ENCODE measurements at places on chromosomes 7 and 10.

- peak; percentile 63 for DNase-seq
Measured at GRCh38 chr10:73060738-73061635, 35.7 kb downstream of the P4HA1 start.

- DNase-seq = no peak
Measured at GRCh38 chr10:64041989-64042490, 520.8 kb downstream of the REEP3 start.

- DNase-seq = no peak
Measured at GRCh38 chr7:84230491-84230890, 35.9 kb upstream of the SEMA3A start.

- no peak for DNase-seq
Measured at GRCh38 chr10:58767652-58768051, 255.0 kb downstream of the BICC1 start.

- no peak for DNase-seq
Measured at GRCh38 chr7:53237344-53237913, 202.0 kb downstream of the POM121L12 start.
